ENCODE measurements at places on chromosomes 12 and 14.

DNA sequence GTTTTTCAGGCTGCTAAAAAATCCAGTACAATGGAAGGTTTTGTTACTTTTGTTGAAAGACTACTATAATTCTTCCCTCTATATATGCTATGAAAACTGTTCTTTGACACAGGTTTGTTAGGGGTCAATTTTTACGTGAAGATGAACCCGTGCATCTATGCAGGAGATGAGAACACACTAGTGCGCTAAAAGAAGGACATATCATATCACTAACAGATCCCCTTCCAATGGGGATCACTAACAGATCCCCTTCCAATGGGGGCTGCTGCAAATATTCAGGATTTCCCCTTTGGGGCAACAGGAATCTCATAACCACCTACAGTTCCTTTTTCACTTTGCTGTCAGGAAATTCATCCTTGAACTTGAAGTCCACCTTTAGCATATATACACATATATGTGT is 75.1 kb downstream of the CLMN start:
- no peak for DNase-seq

- DNase-seq, result no peak
These were observed 135.2 kb upstream of the C14orf180 start for GRCh38 chr14:104444159-104445030.

DNA sequence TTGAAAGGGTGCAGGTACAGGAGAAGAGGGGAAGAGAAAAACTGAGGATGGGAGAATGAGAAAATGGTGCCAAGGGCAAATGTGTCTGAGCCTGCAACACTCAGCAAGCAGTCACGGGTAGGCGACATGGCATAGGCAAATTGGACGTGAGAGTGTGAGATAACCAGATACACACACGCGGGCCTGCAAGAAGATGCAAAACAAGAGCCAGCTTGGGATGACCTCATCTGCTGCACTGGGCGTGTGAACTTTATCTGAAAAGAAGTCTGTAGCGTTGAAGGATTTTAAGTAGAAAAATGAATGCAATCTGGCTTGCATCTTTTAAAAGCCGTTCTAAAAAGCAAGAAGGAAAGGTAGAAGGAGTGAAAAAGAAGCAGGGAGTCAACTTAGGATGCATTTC is 160.4 kb downstream of the NTF3 start:
- no peak for DNase-seq

GRCh38 chr12:112170376-112170775 is 45.0 kb downstream of the TRAFD1 start:
- no peak for DNase-seq

- DNase-seq, result no peak
These were observed 95.7 kb downstream of the PIWIL1 start for GRCh38 chr12:130433411-130433810.

DNA sequence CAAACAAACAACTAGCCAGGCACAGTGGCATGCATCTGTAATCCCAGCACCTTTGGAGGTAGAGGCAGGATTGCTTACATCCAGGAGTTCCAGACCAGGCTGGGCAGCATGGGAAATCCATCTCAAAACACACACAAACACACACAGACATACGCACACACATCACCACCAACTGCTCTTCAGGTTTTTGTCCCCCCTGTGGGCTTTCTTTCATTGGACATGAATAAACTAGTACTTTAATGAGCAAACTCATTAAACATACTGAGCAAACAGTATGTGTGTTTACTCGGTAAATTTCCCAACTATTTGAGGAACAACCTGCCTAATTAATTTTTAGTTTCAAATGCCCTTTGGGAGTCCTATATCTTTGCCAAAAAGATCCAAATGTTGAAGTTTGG is 10.1 kb upstream of the RASSF3 start:
- no peak for DNase-seq

GRCh38 chr12:38736821-38737220 is 168.6 kb downstream of the CPNE8 start:
- DNase-seq, result peak; percentile 8

GRCh38 chr12:67430708-67431335 is 161.7 kb downstream of the CAND1 start:
- DNase-seq, result no peak

DNA sequence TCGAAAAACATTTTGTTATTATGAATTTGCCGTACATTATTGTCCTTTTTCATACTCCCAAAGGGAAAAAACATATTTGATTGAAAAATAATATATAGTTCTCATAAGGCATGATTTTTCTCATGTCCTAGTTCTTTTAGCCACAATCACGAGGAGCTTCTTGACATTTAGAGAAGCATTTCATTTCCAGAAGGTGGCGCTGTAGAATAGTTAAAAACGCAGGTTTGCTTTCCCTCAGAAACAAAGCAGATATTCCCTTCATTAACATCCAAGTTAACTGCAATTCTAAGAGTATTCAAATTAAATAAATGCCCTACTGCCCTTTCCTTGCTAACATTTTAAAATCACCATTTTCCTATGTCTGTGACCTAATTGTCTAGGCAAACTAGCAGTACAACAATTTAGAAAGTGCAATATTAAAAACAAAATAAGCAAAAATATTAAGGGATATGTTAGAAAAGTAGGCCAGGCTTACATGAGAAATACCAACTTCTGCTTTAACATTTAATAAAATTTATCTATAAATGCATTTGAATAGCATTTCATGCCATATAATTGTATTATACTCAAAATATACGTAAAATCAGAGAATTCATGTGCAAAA is 10.9 kb upstream of the PIK3C2G start:
- no peak for DNase-seq

DNA sequence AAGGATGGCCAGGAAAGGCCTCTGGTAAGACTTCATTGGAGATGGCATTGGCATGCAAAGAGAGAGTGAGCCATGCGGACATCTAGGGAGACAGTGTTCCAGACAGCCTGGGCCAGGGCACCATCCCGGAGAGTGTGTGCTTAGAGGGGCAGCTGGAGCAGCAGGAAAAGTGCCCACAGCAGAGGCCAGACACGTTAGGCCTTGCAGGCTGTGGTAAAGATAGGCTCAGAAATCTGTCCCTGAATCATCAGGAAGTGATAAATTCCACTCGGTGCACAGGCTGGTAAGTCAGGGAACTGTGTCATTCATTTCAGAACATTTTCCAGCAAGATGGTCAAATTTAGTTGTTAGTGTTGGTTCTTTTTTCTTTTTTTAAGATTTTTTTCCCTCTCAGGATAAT is 8.8 kb downstream of the GALNT16 start:
- DNase-seq, result no peak

DNA sequence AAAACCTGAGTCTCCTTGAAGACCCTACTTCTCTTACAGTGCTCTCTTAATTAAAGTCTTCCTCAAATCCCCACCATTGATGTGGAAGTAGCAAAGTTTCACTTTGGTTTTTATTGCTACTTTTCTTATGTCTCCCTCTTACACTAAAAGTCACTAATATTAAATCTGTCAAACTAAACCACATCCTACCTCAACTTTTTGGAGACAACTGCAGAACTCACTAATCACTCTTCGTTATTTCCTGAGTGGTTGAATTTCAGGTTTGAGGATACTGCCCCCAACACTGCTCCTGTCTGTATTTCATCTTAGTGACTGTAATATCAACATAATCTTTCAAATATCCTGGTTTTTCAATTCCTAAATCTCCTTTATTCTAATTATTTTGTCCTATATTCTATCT is 213.0 kb upstream of the PDE3A start:
- no peak for DNase-seq

DNA sequence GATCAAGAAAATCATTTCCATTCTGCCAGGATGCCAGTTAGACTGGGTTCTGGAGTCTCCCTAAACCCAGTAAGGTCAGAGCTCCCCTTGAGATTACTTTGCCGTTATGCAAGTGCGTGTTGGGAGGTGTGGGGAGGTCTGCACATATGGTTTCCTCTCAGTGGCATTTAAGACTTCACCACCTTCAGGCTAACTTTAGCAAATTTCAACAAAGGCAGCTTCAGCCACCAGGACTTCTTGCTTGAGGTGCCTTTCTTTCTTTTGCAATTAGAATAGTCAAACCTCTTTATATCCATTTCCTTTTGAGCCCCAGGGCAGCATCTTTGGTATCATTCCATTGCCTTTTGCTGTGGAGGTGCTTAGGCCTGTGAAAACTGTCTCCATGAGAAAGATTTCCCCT is 117.2 kb upstream of the CCND2 start:
- DNase-seq, result no peak

GRCh38 chr14:52852810-52853521 is 61.6 kb upstream of the GNPNAT1 start:
- DNase-seq, result no peak

- DNase-seq, result no peak
These were observed 88.7 kb upstream of the RAP1B start for GRCh38 chr12:68521848-68522502.

DNA sequence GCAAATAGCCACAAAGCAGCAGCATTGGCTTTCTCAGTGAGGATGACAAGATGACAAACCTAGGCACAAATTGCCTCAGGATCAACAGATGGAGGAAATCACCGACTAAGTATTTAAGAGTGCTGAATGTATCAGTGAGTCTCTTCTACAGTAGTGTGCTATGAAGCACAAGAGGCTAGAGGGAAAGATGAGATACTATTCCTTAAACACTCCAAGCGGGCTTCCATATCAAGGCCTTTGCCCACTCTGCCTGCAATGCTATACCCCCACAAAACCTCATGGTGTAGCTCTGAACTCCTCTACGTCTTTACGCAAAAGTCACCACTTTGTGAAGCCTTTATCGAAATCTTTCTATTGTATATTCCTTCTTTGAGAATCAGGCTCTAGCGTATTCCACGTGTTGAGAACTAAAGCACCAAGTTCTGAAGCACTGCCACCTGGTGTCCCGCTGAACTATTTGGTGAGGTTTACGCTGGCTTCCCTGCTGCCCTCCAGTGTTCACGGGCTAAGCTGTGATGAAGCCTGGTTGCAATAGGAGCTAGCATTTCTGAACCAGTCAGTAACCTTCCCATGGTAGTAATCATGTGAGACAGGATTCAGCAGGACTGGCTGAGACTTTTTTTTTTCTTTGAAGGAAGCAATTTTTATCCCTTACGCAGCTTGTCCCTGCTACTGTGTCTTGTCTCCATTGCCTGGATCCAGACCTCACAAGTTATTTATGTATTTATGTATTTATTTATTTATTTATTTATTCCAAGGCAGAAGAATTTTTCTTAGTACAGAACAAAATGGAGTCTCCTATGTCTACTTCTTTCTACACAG is 426.5 kb upstream of the OR4E1 start:
- peak; percentile 35 for DNase-seq

GRCh38 chr12:127509066-127509778 is 757.7 kb upstream of the TMEM132C start:
- peak; percentile 77 for DNase-seq

DNA sequence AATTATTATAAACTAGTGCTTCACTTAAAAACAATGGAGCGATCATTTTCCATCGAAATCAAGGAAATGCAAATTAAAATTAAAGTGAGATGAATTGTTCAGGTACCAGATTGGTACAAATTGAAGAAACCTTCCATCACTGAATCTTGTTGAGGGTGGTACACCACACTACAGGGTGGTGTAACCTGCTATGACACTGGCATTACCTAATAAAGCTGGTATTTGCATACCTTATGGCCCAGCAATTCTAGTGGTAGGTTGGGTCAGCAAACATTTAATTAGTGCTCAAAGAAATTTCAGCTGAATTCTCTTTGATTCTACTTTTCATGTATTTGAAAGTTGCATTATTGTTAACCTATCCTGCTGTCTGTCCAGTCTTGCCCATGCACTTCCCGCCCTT is 9.2 kb downstream of the TIGAR start:
- no peak for DNase-seq

GRCh38 chr12:7005311-7005710 is 13.0 kb downstream of the LPCAT3 start:
- DNase-seq, result no peak

GRCh38 chr14:21874167-21874566 is 200.5 kb upstream of the OR4E1 start:
- DNase-seq, result no peak

DNA sequence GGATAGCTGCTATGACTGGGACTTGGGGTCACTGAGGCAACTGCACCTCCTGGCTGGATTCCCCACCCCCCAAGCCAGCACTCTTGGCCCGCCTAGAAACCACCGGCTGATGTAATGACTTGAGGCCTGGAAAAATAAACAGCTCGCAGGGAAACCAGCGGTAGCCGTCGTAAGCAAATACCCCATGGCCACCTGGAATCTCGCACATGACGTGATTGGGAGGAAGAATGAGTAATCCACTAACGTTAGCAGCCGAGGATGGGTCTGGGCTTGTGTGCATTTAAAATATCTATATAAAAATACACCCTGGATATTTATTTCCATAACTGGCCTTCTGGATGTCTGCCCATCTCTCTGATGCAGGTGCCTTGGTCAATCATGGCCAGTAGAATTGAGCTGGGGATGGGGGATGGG is 120.1 kb downstream of the SMOC1 start:
- peak; percentile 98 for DNase-seq

DNA sequence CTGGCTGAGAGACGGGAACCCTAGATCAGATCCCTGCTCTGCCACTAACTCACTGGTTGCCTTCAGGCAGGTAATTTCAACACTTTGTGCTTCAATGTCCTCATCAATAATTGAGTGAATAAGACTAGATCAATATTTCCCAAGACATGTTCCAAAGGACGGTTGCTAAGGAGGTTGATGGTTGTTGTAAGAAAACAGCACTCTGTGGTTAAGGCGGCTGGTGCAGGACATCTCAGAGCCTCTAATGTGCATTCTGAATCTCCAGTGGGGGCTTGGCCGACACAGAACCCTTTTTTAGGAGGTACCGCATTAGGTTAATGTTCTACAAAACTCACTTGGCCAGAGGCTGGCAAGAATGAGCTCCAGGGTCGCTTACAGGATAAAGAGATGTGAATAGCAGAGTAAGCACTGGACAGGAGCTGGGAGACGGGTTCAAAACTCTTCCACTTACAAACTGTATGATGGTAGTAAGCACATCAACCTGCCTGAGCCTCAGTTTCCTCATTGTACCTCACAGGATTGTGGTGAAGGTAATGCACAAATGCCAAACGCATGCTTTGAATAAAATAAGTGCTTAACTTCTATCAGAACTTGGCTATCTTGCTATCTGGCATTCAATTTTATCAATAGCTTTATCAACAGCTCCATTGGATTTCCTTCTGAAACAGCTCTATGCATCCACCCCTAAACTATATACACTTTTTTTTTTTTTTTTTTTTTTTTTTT is 136.9 kb upstream of the PARP11 start:
- DNase-seq, result no peak

- DNase-seq, result no peak
These were observed 86.3 kb downstream of the VWF start for GRCh38 chr12:6038160-6038559.

Data from non-pigmented ciliary epithelial cell (primary cell).